Left ventricle myocardium inferior (tissue), 1 donor: ENCODE measurements at places on chromosomes 3 and 15. TPM values are rescaled to one million over a fixed set of nuclear protein-coding genes. Genes with fewer than 3 reads are reported as not detected.

- no peak for DNase-seq
- no peaks in the 10 kb centered on the region for H3K27me3 ChIP-seq
- H3K36me3 ChIP-seq, result no peaks in the 10 kb centered on the region
- no peak overlapping the region for H3K4me3 ChIP-seq
- H3K27ac ChIP-seq, result peak overlapping the region; percentile 15
- H3K4me1 ChIP-seq, result peaks cover 22% of the 10 kb centered on the region
Observed at GRCh38 chr3:188122571-188123169, 31.3 kb upstream of the LPP start.

The RETNLB gene
- total RNA-seq, result not detected

- no peak overlapping the region for H3K4me3 ChIP-seq
- peak overlapping the region; percentile 55 for H3K27ac ChIP-seq
- H3K27me3 ChIP-seq, result no peaks in the 10 kb centered on the region
- H3K4me1 ChIP-seq, result peaks cover 22% of the 10 kb centered on the region
Observed at GRCh38 chr3:32078085-32078634, 28.3 kb upstream of the GPD1L start.

The DNAJA4 gene
- 115 TPM for total RNA-seq

DNA sequence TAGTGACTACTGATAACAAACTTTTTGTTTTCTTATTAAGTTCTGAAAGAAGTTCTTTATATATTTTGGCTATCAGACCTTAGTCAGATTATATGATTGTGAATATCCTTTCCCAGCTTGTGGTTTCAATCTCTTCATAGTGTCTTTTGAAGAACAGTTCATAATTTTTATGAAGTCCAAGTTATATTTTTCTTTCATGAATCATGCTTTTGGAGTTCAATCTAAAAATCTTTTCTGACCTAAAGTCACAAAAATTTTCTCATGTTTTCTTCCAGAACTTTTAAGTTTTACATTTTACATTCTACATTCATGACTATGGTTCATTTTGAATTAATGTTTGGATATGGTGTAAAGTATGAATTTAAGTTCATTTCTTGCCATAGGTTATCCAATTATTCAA is 34.2 kb upstream of the OCA2 start:
- H3K27ac ChIP-seq, result no peak overlapping the region
- no peak overlapping the region for H3K4me3 ChIP-seq
- DNase-seq, result no peak
- H3K36me3 ChIP-seq, result peaks cover 72% of the 10 kb centered on the region

The TRH gene
- total RNA-seq, result not detected

DNA sequence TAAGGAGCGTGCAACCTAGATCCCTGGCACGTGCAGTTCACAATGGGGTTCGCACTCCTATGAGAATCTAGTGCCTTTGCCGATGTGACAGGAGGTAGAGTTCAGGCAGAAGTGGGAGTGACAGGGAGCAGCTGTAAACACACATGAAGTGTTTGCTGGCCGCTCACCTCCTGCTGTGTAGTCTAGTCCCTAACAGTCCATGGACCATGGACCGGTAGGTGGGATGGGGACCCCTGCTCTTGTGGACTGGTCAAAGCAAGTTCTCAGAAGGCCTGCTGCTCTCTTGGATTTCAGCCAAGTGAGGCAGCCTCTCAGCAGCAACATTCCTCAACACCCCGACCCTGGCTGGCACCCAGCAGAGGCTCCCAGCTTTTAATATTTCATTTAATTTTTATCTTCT is 58.2 kb upstream of the SNRPA1 start:
- DNase-seq, result no peak
- no peak overlapping the region for H3K4me3 ChIP-seq
- H3K27me3 ChIP-seq, result no peaks in the 10 kb centered on the region
- H3K4me1 ChIP-seq, result peaks cover 37% of the 10 kb centered on the region
- H3K27ac ChIP-seq, result no peak overlapping the region

DNA sequence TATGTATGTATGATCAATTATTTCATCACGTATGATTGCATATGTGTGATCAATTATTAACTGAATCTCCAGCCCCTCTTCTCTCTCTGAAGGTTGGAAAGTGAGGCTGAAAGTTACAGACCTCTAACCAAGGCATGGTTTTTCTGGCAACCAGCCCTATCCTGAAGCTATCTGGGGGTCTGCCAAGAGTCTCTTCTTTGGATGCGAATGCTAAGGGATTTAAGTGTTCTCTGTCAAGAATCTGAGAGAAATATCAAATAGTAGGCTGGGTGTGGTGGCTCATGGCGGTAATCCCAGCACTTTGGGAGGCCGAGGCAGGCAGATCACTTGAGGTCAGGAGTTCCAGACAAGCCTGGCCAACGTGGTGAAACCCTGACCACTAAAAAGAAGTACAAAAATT is 8.1 kb downstream of the NKTR start:
- no peak overlapping the region for H3K4me3 ChIP-seq
- no peak for DNase-seq
- peaks cover 8% of the 10 kb centered on the region for H3K36me3 ChIP-seq
- H3K4me1 ChIP-seq, result peaks cover 89% of the 10 kb centered on the region

The DUOXA2 gene
- total RNA-seq, result not detected

GRCh38 chr3:42106646-42107045 is 15.5 kb downstream of the TRAK1 start:
- no peak for DNase-seq
- H3K27me3 ChIP-seq, result no peaks in the 10 kb centered on the region
- H3K36me3 ChIP-seq, result peaks cover 15% of the 10 kb centered on the region
- peaks cover 60% of the 10 kb centered on the region for H3K4me1 ChIP-seq
- H3K4me3 ChIP-seq, result no peak overlapping the region
- H3K27ac ChIP-seq, result peak overlapping the region; percentile 83

DNA sequence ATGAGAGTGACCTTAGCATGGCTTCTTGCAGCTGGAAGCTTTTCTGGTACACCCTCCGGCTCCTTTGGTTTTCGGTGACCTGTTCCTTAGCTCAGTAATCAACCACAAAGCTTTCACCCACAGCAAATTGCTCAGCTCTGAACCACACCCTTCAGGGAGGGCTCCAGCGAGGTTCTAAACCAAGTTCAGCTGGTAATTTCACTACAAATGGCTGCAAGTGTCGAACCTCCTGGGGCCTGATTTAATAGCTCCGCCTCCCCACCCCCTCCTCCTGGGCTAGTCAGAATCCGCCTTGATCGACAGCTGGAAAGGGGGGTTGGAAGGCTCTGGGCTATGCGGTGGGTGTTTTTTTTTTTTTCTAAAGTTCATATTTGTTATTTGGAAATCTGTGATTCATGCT is 150.9 kb upstream of the MCTP2 start:
- H3K36me3 ChIP-seq, result no peaks in the 10 kb centered on the region
- peak; percentile 58 for DNase-seq
- no peaks in the 10 kb centered on the region for H3K4me1 ChIP-seq
- H3K4me3 ChIP-seq, result no peak overlapping the region

The TLR9 gene
- 0.66 TPM for total RNA-seq

DNA sequence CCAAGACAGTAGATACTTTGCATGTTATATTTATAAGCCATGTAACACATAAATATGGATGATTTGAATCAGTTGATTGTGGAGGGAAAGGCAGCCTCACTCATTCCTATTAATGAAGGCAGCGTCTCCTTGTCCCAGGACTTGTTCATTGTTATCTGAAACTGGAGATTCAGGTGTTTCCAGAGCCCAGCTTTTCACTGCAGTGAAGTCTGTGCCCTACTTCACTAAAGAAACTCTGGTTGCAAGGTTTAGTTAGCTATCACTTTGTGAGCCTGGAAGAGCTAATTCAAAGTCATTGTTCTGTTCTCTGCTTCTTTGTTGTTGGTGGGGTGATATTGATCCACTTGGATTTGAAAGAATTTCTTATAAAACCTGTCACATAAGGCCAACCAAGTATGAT is 9.8 kb downstream of the NR2C2 start:
- H3K4me1 ChIP-seq, result peaks cover 32% of the 10 kb centered on the region
- no peak overlapping the region for H3K27ac ChIP-seq
- no peak for DNase-seq
- H3K4me3 ChIP-seq, result no peak overlapping the region
- peaks cover 14% of the 10 kb centered on the region for H3K36me3 ChIP-seq
- no peaks in the 10 kb centered on the region for H3K27me3 ChIP-seq

GRCh38 chr3:182465301-182466185 is 327.8 kb upstream of the ATP11B start:
- H3K4me1 ChIP-seq, result no peaks in the 10 kb centered on the region
- DNase-seq, result no peak
- no peak overlapping the region for H3K27ac ChIP-seq
- H3K4me3 ChIP-seq, result no peak overlapping the region
- no peaks in the 10 kb centered on the region for H3K36me3 ChIP-seq

DNA sequence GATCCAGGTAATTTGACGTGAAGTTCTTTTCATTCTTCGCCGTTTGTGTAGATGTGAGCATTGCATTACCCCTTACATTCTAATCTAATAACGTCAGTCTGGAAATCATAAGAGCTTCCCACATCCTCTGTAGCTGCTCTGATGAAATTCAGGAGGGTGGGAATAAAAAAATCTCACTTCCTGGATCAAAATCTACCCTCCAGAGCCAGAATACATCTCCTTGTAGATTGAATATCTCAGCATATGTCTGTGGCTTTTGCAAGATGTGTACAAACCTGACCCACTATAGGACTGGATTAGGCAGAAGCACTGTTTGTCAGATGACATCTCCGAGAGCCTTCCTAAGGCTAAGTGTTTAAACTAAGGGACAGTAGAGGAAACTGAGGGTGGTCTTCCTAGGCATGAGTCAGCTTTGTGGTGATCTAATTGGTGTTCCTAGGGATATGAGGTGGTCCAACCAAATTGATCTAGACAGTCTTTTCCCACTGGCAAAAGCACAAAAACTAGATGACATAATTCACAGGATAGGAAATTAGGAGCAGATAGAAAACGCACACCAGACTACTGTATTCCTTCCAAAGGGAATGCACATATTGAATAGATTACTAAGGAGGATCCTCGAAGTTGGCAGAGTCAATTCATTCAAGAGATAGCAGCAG is 216.3 kb upstream of the LRTM1 start:
- H3K27me3 ChIP-seq, result peaks cover 53% of the 10 kb centered on the region
- peaks cover 8% of the 10 kb centered on the region for H3K4me1 ChIP-seq
- no peak overlapping the region for H3K27ac ChIP-seq
- no peaks in the 10 kb centered on the region for H3K36me3 ChIP-seq
- no peak overlapping the region for H3K4me3 ChIP-seq
- no peak for DNase-seq

The MED12L gene
- 0.82 TPM for total RNA-seq

The NT5DC2 gene
- total RNA-seq, result 69.3 TPM

The INSYN1 gene
- total RNA-seq, result 121 TPM

DNA sequence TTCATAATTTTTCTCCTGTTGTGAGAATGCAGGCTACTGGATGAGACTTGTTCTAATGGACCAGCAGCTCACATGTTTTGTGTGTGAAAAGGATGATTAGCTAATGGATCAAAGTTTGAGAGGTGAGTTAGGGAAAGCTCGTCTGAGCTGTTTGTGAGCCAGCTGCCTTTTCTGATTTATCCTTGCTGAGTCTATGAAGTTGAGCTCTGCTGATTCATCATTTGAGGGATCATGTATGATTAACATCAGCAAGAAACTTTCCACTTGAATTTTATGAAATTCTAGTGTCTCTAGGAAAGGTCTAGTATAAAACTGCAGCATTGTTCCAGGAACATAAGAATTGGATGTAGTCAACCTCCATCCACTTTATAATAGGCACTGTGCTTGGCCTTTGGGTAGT is 698.7 kb downstream of the NTRK3 start:
- H3K4me3 ChIP-seq, result no peak overlapping the region
- H3K27ac ChIP-seq, result no peak overlapping the region
- H3K4me1 ChIP-seq, result no peaks in the 10 kb centered on the region

The HHATL gene
- 552 TPM for total RNA-seq

DNA sequence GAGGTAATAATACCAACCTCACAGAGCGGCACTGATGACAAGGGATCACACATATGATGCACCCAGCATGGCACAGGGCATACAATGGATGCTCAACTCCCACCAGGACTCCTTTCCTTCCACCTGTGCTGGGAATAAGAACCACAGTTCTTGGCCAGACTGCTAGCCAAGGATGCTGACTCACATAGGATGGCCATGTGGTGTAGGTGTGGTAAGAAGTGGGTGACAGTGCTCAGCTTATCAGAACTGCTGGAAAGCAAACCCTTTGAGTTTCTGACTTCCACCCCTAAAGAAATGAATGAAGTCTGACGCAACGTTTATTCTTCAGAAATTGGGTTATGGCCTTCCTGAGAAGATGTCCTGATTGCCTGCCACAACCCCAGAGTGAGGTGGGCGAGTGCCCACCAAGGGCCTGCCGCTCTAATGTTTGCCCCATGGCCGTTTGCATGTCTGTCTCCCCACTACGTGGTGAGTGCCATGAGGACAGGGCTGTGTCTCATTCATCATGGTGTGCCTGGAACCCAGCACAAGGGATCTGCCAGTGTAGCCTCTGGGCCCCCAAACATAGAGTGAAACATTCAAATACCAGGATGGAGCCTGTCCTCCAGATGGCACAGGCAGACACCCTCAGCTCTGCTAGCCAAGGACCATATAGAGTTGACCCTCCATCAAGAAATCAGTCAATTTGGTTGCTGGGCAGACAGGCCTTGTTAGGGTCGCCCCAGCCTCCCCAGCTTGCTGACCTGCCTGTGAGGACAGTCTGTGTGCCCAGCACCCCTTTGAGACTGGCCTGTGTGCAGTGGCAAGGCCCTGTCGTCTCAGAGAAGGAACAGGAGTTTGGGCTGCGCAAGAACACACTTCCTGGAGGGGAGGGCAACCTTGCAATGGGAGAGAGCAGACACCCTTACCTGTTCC is 57.6 kb upstream of the SLCO2A1 start:
- DNase-seq, result no peak
- H3K27me3 ChIP-seq, result no peaks in the 10 kb centered on the region
- H3K4me1 ChIP-seq, result no peaks in the 10 kb centered on the region
- no peaks in the 10 kb centered on the region for H3K36me3 ChIP-seq
- H3K4me3 ChIP-seq, result no peak overlapping the region

The NEK10 gene
- total RNA-seq, result 11.5 TPM

DNA sequence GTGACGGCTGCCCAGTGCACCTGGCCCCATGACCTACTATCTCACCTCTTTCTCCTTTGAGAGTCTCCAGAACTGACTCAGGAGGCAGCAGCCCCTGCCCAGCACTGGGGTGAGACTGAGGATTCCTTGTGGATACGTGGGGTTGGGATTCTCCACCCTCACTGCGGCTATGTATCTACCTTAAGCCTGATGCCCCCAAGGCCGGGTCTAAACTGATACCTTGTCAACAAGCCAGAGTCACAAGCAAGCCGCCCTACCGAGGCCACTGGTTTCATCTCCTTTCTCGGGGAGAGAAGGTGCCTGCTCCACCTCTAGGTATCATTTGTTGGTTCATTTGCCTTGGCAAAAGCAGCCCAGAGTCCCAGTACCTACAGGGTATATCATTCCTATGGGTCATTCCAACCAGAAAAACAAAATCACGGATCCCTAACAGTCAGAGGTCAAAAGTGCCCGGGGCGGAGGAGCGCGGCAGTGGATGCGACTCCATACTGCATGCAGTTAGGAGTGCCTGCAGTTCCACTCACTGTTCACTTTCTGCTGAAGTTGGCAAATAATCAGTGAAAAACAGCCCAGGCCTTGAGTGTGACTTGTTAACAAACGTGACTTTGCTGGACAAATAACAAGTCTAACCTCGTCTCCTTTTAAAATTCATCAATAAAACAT is 47.5 kb downstream of the ABTB1 start:
- H3K36me3 ChIP-seq, result peaks cover 46% of the 10 kb centered on the region
- H3K27ac ChIP-seq, result peak overlapping the region; percentile 96
- no peak overlapping the region for H3K4me3 ChIP-seq
- DNase-seq, result no peak
- H3K4me1 ChIP-seq, result peaks cover 94% of the 10 kb centered on the region
